Fibroblast of mammary gland (primary cell): ENCODE measurements at places on chromosomes 3 and 15.

DNA sequence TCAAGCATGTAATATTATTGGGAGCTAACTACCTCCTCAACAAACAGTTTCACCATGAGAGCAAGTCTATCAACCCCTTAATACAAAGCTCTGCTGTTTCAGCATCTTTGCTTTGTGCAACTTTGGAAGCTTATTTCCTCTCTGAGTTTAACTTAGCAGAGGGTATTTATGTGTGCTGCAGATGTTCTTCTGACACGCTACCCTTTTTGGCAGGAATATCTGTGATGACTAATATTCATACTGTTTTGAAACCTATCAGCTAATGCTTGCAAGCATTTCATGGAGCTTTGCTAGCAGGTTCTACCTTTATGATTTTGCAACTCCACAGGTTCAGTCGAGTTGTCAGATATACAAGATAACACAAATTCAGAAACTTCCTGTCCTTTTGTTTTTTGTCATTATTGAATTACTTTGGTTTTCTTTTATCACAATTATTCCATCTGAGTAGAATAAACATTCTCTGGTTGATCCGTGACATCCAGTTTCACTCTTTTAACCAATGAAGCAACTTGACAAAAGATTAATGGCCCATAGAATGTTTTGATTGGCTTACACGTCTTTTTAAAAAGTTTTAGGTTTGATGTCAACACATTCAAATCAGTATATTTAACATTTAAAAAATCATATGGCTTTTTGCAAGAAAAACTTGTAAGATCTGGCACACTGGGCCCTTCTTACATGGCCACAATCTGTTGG, 1.7 kb upstream of the SLC9A9 start:
- peak; percentile 93 for DNase-seq

DNA sequence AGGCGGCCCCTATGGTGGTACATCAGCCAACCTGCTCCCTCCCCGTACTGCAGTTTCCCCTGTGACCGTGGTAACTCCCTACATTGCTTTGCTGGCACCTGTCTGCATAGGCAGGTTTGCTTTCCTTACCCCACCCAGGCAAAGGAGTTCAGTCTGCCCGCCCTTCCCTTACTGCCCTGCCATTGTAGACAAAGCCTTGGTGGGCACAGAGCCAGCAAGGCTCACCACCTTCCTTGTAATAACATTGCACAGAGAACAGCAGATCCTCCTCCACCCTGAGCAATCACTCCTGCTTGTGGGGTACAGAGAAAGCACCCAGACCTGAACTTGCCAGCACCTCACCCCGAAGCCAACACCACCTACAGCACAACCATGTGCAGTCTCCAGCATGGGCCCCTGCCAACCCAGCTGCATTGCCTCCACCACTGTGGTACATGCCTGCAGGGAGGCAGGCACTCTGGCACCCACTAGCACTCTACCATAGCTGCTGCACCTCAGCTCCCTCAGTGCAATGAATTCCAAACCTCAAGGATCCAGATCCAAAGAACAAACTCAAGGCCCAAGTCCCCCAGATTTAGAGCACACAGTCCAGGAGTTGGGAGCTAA, 192.7 kb upstream of the KCNMB2 start:
- no peak for DNase-seq

- no peak for DNase-seq
Observed at GRCh38 chr15:35992791-35993190, 446.8 kb upstream of the DPH6 start.

GRCh38 chr15:100890051-100890720, 10.6 kb downstream of the ALDH1A3 start:
- DNase-seq: no peak

DNA sequence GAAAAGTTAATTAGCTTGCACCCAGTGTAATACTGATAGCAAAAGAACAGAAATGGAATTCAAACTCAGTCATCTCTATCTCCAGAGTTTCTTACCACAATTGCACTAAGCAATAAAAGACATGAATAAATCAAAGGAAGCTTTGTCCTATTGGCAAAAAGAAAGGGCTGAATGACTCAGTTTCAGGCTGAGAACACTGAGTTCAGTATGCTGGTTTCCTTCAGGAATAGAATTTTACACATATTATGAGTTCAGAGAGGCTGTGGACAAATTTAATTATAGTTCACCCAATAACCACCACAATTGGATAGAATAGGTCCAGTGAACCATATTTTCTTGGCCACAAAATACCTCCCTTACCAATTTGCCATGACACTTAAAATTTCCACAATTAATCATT, 249.7 kb downstream of the KCNMB2 start:
- DNase-seq: peak; percentile 6

GRCh38 chr3:28018925-28019718, 222.3 kb upstream of the CMC1 start:
- DNase-seq: no peak

GRCh38 chr3:18988614-18989229, 159.6 kb upstream of the KCNH8 start:
- DNase-seq: peak; percentile 23

DNA sequence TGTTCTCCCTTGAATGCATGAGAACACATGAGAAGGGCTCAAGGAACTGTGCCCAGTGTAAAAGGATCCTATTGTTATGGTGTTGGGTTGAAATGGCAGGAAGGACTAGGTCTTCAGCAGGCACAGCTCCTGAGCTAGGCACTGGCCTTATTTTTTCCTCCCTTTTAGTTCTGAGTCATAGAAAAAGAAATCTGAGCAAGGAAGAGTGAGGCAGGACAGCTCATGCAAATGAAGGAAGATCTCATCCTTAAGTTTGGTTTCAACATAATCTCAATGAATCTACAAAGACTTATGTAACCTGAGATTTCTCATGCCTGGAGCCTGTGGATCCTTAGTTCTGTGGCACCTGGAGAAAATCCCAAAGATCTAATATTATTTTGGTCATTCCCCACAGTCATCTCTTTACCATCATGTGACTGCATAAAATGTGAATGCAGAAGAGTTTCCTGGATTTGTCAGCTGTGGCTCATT, 188.6 kb upstream of the TBL1XR1 start:
- DNase-seq: peak; percentile 82

DNA sequence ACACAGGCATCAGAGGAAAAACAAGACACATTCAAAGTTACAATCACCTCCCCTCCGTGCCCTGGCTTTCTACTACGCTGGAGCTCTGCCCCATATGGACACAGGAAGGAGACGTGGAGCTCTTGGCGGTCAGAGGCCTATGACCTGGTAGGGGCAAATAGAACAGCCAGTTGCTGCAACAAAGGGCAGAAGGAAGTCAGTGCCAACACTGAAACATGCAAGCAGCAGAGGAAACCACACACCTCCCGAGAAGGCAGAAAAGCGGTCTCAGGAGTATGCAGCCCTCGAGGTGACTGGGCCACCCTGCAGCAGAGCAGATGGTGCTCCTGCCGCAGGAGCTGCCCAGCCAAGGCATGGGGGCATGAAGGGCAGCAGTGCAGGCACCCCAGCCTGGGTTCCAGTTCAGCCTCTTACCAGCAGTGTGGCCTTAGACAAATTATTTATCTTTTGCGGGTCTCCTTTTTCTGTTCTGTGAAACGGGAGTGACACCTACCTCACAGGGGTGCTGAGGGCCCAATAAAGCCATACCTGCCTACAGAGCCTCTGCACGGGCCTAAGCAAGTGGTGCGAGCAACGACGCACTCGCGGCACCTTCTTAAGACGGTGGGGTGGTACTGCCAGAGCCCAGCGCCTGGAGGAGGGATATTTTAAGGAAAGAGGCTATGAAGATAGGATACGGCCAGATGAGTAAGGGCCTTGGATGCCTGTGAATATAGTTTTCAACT, 8.6 kb downstream of the ZXDC start:
- no peak for DNase-seq

GRCh38 chr3:197814372-197814771, 23.3 kb downstream of the LRCH3 start:
- DNase-seq: no peak

DNA sequence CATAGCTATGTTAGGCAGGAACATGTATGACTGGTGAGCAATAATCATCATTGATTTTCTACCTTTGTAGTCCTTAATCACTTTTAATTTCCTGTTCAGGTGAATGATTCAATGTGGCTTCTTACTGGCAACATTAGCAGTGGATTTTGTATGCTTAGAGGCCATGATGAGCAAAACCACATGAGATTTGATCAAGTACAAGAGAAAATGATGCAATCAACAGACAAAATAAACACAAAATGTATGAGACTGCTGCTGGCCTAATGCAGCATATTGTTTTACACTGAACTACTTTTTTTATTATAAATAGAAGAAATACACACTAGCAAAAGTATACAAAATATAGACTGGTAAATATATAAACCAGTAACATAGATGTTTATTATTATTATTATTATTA, 47.5 kb upstream of the SI start:
- no peak for DNase-seq

GRCh38 chr15:85116925-85117646, 135.4 kb downstream of the PDE8A start:
- no peak for DNase-seq

DNA sequence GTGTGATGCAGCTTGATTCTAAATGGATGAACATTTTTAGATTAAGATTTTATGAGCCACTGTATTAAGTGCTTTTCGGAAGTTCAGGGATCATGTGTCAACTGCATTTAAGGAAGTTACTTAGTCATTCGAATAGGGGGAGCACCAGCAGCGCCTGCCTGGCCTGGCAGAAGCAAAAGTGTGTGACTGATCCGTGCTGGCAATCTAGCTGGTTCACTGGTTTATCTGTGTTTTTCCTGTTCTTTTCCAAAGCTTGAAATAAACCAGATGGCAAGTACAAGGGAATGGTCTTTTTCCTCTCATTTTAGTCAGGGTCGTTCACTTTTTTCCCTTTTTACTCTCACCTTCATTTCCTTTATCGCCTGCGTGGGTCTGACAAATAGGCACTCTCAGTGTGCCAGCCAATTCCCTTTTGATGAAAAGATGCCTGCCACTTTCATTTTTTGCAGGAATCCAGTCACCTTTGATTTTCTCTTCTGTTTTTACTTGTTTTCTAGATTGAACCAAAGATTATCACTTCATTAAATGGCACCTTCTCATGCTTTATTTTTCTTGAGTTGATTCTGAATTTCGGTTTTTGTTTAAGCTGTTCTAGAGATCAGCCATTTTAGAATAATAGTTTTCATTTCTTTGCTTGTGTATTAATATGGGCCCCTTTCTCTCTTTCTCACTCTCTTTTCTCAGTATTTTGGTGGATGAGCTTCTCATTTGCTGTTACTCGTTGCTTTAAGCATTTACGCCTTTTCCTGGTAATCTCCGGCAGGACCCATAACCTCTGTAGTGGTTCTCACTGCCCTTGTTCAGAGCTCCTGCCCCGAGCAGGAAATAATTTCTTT, 2.8 kb downstream of the ABHD2 start:
- peak; percentile 80 for DNase-seq

DNA sequence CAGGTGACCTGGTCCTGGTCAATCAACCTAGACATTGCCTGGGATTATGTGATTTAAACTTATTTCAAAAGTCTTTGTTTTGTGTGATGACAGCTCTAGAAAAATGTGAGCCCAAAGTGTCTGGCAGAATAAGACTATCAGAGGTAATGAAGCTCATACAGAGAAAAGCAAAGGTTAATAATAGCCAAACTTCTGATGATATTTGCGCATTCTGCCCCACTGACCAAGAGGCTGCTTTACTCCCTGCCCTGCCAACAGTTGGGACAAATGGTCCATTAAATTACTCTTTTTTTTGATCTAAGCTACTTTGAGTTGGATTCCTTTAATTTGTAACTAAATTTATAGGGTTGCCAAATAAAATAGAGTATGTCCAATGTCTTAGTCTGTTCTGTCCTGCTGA, 911.2 kb downstream of the MCTP2 start:
- DNase-seq: no peak

DNA sequence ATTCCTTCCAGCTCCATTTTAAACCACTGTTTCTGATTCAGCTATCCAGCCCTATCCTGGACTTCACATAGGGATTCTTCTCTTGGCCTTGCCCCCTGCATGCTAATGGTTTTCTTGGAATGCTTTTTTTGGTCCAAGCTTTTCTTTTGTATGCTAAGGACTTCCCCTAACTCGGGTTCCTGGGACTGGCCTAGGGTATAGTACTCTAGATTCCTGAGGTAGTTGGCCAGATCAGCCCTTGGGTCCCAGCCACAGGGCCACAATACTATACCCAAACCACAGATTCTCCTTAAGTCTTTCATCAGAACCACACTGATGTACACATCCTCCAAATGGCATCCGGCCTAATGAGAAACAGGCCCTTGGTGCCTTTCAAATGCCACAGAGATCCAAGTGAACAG, 2.8 kb downstream of the FYCO1 start:
- peak; percentile 96 for DNase-seq

GRCh38 chr3:21407743-21408142, 343.3 kb downstream of the ZNF385D start:
- DNase-seq: no peak

GRCh38 chr15:27730868-27731267, 368.2 kb downstream of the OCA2 start:
- DNase-seq: peak; percentile 41

DNA sequence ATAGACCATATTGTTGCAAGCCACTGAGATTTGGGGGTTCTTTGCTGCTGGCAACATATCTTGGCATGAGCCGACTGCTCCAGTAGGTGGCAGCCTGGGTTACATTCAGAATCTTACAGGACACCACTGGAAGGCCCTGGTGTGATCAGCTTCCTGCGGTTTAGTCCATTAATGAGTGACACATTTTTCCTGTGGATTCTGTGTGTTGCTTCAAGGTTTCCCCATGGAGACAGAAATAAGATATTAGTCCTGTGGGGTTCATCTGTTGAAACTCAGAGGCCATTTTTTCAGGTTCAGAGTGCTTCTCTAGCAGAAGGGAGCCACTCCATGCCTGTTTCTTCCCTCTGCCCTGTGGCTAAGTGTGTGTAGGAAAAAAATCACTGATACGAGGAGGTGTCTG, 116.2 kb downstream of the MFSD1 start:
- peak; percentile 78 for DNase-seq

DNA sequence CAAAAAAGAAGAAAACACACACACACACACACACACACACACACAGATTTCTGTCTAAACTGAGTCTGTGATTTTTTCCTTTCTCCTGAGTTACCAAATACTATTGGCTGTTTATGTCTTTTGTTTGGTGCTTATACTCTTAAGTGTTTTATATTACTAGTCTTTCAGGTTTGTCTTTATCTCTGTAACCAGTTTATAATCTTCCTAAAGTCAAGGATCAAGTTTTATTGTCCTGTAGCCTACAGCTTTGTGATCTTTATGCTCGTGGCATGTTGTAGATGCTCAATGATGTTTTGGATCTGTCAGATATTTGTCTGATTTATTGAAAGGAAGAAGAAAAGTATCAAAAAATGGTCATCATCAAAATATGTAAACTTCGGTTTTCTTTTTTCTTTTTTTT, 4.6 kb downstream of the MAP2K5 start:
- no peak for DNase-seq

GRCh38 chr3:46701181-46701939, at the start of gene TMIE:
TSS of gene TMIE (plus strand) at chr3:46701392. CDS start at chr3:46701488, 96 bp downstream.
- no peak for DNase-seq

GRCh38 chr3:24270744-24271143, 223.9 kb downstream of the THRB start:
- DNase-seq: no peak
